Stimulated activated CD8-positive, alpha-beta memory T cell treated with anti-CD3 and anti-CD28 coated beads, Interleukin-4, amount 100 ng/mL, for 1 hour (primary cell): ENCODE measurements at places on chromosomes 1 and 21.

DNA sequence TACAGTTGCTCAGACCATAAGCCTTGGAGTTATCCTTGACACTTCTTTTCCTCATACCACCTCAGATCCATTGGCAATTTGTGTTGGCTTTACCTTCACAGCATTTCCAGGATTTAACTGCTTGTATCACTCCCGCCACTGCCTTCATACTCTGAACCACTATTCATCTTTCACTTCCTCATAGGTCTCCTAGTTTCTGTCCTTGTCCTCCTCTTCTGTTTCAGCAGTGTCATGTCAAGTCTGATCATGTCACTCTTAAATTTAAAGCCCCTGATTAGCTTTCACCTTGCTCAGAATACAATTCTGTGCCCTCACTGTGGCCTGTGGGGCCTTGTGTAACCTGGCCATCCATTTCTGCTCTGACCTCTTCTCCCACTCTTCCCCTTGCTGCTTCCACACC is 34.7 kb upstream of the C1orf115 start:
- DNase-seq = no peak

- no peak for DNase-seq
Measured at GRCh38 chr1:204293605-204294337, 66.0 kb downstream of the PLEKHA6 start.

- no peak for DNase-seq
Measured at GRCh38 chr1:214198571-214198970, 82.4 kb upstream of the SMYD2 start.

DNA sequence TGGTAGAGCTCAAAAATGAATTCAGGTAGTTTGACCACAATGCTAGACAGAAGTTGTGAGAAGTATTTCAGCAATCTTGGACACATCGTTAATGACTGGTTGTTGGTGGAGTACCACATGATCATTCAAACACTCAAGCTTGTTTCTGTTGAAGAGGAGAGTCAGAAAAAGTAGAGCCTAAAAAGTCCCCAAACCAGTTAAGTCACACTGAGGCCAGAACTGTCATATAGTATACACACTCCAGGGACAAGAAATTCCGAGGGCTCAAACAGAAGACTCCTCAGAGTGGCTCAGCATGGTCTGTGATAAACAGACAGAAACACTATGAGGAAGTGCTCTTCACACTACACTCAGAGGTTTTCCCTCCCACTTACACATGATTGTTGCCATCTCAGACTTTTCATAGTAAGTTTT is 5.8 kb downstream of the TRIM33 start:
- no peak for DNase-seq

GRCh38 chr1:169511316-169512005 is 25.7 kb upstream of the SLC19A2 start:
- no peak for DNase-seq

GRCh38 chr1:178124115-178124514 is 30.2 kb downstream of the RASAL2 start:
- no peak for DNase-seq

- DNase-seq = no peak
Measured at GRCh38 chr1:200154069-200154767, 126.7 kb downstream of the NR5A2 start.

DNA sequence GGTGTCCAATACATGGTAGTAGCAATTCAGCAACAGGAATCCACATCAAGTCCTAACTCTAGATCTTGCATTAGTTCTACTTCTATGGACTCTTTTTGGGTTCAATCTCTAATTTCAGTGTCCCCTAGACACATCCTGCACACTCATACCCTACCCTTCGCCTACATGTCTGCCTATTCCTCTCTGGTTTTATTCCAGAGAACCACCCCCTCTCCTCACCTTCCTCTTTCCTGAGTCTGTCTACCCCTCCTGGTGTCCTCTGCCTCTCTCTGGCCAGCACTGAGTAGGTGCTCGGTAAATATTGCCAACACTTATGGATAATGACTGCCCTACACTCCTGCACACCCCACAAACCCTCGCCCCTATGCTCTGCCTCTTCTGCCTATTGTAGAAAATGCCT is 9.5 kb downstream of the TAL1 start:
- no peak for DNase-seq

DNA sequence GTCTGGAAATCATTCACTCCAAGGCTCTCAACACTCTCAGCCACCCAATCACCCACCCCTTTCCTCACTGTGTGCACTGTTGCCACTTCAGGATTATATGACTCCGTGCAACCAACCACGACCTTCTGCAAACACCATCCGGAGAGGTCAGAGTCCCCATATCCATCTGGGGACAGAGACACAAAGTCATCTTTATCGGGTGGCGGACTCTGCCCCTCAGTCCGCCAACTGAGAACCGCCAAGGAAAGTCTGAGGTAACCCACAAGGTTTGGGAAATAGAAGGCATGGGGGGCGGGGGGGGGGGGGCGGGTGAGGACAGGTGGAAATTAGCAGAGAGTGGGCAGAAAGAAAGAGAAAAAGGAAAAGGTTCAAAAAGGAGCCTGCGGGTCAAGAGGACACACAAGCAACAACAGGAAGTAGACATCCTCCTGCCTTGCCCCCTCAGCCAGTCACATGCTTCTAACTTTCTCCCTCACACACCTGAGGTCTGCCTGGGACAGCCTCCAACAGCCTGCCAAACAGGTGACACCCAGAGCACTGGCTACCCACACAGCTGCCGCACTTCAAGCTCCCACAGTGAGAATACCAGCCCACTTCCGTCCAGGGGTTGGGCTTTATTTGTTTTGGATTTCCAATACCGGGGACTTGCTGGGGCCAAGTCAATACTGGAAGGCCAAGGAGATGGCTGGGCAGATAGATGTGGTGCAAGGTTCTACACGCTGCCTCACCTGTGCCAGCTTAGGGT is 58.1 kb downstream of the SSBP3 start:
- no peak for DNase-seq

- DNase-seq = no peak
Measured at GRCh38 chr1:201216395-201217085, 25.9 kb downstream of the IGFN1 start.
